Fibroblast of skin of left quadriceps (primary cell): ENCODE measurements at places on chromosomes 11 and 22.

- DNase-seq = no peak
Observed at GRCh38 chr22:46851941-46852340, 89.5 kb downstream of the TBC1D22A start.

DNA sequence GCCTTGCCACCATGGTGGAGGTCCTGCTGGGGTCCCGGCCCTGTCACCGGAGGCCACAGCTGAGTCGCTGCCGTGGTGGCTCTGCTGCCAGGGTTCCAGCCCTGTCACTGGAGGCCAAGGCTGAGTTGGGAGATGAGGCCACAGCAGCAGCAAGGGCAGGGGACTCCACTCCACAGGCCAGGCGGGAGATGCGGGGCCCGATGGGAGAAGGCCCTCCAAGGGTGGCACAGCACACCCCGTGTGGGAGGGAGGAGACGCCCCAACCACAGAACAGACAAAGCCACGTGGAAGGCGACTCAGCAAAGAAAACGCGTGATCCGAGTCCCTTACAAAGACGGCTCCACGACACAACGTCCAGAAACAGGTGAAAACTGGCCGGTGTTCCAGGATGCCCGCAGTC lies 159.3 kb downstream of the BRD1 start:
- DNase-seq = no peak

DNA sequence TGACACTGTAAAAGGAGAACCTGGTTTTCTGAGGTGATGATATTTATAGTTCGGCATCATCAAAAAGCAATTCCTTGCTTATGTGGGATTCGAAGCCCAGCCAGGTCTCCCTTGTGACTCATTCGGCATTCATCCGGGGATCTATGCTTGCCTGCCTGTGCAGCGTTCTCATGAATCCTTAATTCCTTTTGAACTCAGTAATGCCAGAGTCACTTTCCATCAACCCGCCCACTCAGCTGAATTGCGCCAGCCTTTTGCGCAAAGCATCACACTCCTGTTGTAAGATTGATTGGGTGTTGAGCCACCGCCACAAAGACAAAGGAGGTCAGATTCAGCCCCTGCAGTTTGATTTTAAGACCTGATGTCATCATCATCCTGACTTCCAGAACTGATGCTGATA lies 128.6 kb downstream of the SLC17A6 start:
- peak; percentile 87 for DNase-seq

DNA sequence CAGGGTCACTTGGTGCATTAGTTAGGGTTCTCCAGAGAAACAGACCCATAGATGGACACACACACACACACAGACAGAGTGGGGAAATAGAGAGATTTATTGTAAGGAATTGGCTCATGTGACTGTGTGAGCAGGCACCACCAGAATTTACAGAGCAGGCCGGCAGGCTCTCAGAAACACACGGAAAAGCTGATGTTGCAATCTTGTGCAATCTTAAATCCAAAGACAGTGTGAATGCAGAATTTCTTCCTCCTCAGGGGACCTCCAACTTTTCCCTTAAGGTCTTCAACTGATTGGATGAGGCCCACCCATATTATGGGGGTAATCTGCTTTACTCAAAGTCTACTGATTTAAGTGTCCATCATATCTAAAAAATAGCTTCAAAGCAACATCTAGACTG lies 49.8 kb downstream of the APIP start:
- DNase-seq = peak; percentile 6

DNA sequence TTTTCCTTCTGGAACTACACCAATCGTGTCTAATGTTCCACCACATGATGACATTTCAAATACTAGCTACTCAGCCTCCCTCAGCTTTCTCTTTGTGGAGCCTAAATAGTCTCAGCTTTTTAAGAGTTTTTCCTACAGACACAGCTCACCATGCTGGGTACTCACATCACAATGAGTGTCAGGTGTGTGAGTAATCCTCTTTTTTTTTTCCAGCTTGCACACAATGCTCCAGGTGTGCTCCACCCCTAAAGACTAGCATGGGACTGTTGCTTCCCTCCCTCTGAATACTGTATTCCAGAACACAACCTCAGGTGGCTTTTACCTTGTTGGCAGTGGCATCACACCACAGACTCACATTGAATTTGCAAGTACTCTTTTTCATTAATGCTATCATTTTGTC lies 11.7 kb downstream of the BTG4 start:
- no peak for DNase-seq

DNA sequence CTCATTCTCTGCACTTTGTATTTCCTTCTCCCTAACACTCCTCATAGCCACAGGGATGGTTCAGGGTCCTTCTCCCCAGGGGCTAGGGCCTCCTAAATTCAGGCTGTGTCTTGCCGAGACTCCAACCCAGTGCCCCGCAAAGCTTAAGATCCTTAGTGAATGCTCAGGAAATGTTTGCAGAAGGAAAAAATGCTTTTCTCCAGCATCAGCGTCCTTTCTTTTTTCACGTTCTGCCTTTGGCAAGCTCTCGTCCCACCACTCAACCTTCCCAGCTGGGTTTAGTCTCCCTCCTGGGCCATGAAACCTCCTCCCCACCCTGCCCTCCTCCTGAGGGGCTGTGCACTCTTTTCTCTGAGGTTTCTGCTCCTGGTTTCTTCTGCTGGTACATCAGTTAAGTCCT lies 503.8 kb upstream of the B3GAT1 start:
- DNase-seq = no peak

DNA sequence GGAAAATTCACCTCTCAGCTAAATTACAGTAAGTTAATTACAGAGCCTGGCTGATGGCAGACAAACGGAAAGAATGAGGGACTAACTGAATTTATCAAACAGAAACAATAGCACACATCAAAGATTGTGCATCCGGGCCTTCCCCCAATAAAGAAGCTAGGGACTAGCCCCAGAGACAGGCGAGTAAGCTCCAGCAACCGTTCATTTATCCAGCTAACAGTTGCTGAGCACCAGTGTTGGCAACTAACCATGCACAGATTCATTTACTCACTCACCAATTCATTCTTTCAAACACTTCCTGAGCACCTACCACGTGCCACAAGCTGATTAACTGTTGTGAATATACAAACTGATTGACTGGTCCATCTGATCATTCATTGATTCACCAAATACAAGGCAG lies 51.2 kb downstream of the SMCO4 start:
- no peak for DNase-seq

DNA sequence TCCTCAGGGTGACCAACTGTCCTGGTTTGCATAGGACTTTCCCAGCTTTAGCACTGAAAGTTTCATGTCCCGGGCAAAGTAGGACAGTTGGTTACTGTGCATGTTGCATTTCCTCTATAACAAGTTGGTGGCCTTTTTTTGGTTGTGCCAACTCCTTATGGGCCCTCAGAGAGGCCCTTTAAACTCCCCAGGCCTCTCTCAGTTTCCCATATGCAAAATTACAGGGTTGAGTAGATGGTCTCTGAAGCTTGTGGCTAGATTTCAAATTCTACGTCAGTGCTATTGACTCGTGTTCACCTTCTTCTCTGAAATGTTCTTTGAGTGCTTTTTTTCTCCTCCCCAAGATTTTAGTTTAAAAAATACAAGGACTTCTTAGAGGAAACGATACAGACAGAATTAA lies 92.5 kb downstream of the MYO18B start:
- no peak for DNase-seq

GRCh38 chr11:22163394-22163797 lies 29.5 kb upstream of the ANO5 start:
- DNase-seq = no peak

DNA sequence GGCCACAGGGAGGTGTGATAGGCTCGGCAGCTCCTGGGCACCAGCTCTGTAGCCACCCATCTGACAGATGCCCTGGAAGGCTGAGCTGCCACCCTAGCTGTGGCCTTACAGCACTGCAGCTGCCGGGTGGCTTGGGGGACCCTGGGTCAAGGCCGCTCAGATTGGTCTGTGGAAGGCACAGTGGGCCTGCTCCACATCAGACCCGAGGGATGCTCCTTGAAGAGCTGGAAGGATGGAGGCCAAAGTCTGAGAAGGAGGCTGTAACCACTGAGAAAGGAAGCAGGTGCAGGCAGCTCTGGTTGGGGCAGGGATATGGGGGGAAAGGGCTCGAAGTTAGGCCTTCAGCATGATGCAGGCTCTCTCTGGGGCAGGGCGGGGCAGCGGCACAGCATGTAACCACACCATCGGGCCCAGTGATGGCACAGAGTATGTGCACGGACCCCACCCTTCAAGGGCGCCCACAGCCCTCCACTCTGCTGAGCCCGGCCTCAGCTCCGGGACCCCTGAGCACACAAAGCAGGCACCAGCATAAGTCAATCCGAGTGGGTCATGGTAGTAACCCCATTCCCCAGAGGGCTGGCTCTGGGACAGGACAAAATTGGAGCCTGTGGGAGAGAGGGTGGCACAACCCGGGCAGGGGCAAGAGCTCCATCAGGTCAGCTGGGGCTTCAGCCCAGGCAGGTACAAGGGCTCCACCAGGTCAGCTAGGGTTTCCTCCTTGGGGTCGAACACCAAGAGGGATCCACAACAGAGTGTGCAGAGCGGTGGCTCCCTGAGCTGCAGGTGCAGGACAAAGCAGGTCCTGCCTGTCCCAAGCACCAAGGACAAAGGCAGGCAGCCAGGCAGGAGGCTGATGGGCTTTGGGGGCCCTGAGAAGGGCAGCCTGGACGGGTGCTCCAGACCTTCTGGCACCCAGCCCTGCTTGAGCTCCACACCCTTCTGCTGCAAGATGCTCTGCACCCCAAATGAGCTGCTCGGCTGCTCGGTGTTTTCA lies 1511.1 kb downstream of the BRD1 start:
- no peak for DNase-seq

DNA sequence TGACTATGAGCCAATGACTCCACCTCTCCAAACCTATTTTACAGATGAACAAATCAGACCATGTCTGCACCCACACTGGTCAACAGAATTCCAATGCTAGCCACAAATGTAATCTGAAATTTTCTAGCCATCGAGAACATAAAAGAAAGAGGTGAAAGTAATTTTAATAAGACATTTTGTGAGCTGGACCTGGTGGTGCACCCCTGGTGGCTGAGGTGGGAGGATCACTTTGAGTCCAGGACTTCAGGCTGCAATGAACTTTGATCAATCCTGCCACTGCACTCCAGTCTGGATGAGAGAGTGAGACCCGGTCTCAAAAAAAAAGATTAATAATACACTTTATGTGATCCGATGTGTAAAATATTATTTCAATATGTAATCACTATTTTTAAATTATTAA lies 9.4 kb upstream of the RNF185 start:
- DNase-seq = no peak

- DNase-seq = no peak
Observed at GRCh38 chr11:119608201-119608600, 120.8 kb downstream of the NECTIN1 start.

DNA sequence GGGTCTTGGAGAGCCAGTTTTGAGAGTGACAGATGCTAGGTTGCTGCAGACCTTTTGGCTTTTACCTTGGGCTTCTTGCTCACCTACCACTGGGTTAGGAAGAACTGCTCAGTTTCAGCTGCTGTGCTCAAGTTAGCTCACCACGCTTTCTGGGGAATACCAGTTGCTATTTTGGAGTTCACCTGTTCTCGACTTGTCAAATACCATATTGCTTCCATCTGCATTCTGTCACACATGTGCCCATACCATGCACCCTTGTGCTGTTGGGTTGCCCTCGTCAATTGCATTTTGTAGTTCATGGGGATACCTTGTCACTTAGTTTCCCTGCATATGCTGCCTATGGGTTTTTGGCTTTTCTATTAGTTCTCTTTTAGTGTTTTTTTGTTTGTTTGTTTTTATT lies 23.0 kb upstream of the BARX2 start:
- DNase-seq = no peak

DNA sequence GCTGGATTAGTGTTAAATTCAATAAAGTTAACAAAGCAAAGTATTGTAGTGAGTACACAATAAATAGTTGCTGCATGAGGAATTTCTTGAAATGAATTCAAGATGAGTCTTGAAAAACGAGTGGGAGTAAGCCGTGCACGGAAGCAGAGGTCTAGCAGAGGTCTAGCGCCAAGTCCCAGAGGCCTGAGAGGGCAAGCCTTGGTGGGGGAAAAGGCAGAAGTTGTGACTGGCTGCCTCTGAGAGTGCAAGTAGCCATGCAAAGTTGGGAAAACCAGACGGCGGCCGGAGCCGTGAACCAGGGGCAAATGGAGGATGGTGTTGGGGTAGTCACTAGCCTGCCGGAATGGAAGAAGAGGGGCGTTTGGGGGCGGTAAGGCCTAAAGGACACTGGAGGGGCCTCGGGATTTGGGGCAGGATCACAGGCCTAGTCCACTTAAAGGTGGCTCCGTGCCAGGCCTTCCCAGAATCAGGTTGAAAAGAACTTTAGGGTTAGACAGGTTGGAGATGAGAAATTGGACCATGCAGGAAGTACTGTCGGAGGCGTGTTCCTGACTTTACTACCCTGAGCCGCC lies 379 bp upstream of the SLC3A2 start:
- peak; percentile 34 for DNase-seq

DNA sequence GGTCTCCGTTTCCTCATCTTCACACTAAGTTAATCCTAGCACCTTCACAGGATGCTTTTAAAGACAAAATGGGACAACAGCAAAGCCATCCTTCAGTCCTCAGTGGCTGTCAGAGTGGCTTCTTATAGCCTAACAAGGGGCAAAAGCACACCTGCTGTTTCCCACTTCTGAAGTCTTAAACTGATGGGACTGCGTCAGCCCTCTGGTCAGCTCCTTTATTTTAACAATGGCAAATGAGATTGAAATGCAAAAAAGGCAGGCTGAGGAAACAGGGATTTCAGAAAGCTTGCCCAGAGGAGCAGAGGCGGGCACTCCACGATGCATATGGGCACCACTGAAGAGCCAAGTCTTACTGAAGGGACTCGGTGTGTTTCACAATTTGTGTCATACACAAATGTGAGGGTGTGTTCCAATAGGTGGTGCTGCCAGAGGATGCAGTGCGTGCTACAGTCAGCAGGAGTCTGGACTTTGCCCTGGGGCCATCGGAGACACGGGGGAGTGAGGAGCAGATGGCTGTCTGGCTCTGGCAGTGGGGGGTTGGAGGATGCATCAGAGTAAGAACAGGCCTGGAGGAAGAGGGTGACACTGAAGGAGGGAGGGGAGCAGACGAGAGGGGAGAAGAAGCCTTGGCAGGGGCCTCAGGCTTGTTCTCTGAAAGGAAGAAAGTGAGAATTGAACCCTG lies 47.3 kb downstream of the TENM4 start:
- DNase-seq = no peak

- peak; percentile 94 for DNase-seq
Observed at GRCh38 chr11:107043242-107044006, 25.1 kb upstream of the GUCY1A2 start.

DNA sequence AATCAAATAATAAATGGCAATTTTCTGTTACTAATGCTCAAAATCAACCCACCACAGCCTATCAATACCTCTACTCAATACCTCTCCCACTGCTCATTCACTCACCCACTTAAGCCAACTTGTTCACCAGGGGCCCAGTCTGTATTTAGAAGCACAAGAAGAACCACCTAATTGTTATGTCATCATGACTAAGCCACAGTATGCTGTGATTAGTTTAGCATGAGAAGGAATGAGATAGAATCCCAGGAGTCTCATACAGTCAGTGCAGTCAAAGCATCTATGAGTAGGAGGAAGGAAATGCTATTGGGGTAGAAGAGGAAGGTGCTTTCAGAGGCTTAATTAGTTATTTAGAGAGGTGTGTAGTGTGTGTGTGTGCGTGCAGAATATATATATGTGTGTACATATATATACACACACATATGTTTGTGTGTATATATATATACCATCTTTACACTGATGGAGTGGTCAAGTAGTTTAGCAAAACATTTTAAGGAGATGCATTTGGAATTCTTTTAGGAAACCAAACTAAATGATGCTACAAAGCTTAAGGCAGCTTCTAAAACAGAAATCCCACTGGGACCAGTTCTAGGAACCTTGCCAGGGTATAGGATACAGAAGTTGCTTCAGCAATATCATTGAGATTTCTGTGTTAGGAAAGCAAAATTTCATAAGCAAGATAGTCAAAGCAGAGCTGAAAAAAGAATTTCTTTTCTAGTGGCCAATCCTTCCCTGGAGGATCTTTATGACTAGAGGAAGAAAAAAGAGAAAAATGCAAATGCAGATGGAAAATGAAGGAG lies 27.5 kb downstream of the KCNA4 start:
- peak; percentile 4 for DNase-seq
